ENCODE measurements at places on chromosomes 1 and 21.

GRCh38 chr1:85048296-85049064, at the start of gene MCOLN3:
TSS of gene MCOLN3 (minus strand) at chr1:85048500. CDS start at chr1:85045360, 3,140 bp downstream.
- peak; percentile 25 for DNase-seq

GRCh38 chr21:17989780-17990179, 170.6 kb upstream of the C21orf91 start:
- DNase-seq = no peak

GRCh38 chr1:71083271-71083670, 2.4 kb upstream of the ZRANB2 start:
- no peak for DNase-seq

DNA sequence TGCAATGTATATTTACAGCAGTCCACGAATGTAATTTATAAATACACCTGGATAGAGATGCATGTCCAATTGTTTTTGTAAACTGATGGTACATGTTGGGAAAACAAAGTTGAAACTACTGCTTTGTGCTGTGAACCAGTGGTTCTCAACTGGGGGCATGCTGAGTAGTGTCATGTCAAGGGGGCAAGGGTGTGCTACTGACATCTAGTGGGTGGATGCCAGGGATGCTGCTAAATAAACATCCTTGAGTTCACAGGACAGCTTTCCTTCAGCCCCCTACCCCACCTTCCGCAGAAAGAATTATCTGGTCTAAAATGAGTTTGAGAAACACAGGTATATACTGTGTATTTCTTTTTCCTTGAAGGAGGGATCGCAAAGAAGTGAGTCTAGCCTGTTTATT, 95.9 kb downstream of the RASAL2 start:
- peak; percentile 64 for DNase-seq

- DNase-seq = peak; percentile 52
Observed at GRCh38 chr1:12528021-12528852, 89.8 kb downstream of the DHRS3 start.

DNA sequence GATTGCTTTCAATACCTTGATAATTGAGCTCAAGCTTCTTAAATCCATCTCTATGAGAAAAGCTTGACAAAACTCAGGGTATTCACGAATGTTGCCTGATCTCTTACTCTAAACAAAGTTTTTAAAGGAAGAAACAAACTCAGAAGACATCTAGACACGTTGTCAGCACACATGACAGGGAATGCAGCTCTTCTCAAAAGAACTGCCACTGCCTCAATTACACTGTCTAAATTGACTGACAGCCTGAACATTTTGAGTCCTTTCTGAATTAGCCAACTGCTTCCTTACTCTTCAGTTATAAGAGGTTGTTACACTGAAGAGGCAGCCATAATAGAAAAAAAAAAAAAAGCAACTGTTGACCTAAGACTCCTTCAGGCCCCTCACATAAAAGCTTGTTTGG, 1646.7 kb upstream of the B3GALT2 start:
- no peak for DNase-seq

GRCh38 chr1:17301767-17302166, 6.2 kb upstream of the PADI4 start:
- no peak for DNase-seq

- DNase-seq = no peak
Observed at GRCh38 chr1:226355669-226356551, 46.9 kb upstream of the LIN9 start.

DNA sequence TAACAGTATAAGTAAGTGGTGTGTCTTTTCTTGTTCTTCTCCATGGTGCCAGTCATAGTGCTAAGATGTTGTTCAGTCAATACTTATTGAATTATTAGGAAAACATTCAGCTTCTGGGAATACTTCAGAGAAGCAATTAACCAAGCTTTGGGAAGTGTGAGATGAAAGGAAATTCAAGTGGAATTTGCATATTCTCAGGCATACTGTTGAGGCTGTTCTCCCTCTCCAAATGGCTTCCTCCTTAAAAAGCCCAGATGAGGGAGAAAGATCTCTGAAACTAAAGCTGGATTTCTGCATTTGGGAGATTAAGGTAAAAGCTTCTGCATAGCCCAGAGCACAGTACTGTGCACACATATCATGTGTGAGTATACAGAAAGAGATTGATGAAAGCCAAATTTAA, 73.4 kb downstream of the MACF1 start:
- DNase-seq = no peak

GRCh38 chr1:17802945-17803344, 47.8 kb downstream of the ACTL8 start:
- no peak for DNase-seq
